ENCODE measurements at places on chromosomes 4 and X.

DNA sequence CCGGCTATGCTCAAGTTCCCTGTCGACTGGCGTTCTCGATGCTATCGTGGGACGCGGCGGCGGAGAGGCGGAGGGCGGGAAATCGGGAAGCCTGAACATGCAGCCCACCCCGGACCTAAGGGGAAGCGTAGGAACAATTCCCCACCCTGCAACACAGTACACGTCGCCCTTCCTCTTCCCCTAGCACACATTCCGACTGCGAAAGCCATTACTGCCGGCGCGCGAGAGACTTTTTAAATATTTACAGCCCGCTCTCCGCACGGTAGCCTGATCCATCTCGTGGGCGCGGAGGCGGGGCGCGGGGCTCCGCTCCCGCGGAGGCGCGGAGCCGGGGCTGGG lies 48.1 kb upstream of the BCOR start:
- H3K36me3 ChIP-seq = no peaks in the 10 kb centered on the region
- no peaks in the 10 kb centered on the region for H3K4me1 ChIP-seq
- H3K4me3 ChIP-seq = peak overlapping the region; percentile 23
- no peaks in the 10 kb centered on the region for H3K27me3 ChIP-seq

DNA sequence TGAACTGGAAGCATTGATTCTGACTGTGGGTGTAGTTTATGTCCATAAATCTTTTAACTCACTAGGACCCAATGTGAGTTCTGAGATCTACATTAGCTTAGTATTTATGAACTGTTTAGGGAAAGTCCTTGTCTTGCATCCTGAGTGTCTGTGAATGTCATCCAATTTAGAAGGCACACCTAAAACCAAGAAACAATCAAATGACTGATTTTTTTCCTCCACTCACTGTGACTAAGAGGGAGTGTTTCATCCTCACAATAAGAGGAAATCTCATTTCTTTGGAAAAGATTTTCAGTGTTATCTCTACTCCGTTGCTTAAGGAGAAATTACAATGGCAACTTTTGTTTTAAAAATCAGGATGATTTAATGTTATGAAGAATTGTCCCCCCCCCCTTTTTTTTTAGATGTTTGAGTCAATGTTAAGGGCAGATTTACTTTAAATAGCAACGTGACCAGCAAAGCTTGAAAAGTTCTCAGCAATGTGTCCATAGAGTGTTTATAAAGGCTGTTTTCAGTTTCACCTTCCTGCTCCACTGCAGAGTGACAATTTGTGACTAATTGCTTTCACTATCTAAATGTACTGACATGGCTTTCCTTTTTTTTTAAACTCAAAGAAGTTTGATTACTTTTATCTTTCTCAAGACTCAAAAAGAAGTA lies 173.0 kb downstream of the SPCS3 start:
- H3K36me3 ChIP-seq = no peaks in the 10 kb centered on the region
- no peaks in the 10 kb centered on the region for H3K27me3 ChIP-seq
- DNase-seq = no peak
- H3K4me1 ChIP-seq = no peaks in the 10 kb centered on the region

GRCh38 chrX:42219231-42219630 lies 295.9 kb upstream of the CASK start:
- H3K27ac ChIP-seq = no peak overlapping the region
- no peaks in the 10 kb centered on the region for H3K36me3 ChIP-seq
- DNase-seq = no peak
- H3K4me3 ChIP-seq = no peak overlapping the region
- H3K27me3 ChIP-seq = no peaks in the 10 kb centered on the region

DNA sequence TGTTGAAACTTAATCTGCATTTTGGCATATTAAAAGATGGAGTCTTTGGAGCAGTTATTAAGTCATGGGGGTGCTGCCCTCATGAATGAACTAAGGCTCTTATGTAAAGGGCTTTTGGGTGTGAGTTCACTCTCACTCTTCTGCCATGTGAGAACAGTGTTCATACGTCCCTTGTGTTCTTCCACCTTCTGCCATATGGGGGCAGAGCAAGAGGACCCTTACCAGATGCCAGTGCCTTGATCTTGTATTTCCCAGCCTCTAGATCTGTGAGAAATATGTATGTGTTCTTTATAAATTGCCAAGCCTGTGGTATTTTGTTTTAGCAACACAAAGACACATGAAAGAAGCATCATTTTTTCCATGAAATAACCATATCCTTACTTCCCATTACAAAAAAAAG lies 213.9 kb downstream of the SPOCK3 start:
- H3K27me3 ChIP-seq = no peaks in the 10 kb centered on the region
- no peak for DNase-seq
- no peak overlapping the region for H3K27ac ChIP-seq
- no peaks in the 10 kb centered on the region for H3K36me3 ChIP-seq
- no peaks in the 10 kb centered on the region for H3K4me1 ChIP-seq

DNA sequence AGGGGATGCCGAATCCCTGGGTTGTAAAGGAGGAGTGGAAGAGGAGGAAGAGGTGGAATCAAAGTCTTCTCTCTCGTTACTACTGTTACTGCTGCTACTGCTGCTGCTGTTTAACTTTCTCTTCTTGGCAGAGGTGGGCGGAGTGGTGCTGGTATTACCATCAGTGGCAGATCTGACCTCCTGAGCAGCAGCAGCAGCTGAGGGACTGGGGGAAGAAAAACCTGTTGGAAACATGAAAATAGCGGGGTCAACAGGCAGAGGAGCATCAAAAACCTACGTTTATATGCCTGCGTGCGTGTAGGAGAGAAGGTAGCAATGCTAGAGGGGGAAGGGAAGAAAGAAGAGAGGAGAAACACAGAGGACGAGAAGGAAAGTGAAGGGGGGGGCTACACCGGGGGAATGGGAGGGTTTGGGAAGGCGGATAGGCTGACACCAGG lies 339 bp downstream of the CUL4B start:
- peaks cover 21% of the 10 kb centered on the region for H3K36me3 ChIP-seq
- H3K27me3 ChIP-seq = no peaks in the 10 kb centered on the region
- DNase-seq = peak; percentile 12

- no peak overlapping the region for H3K27ac ChIP-seq
- H3K36me3 ChIP-seq = no peaks in the 10 kb centered on the region
- H3K27me3 ChIP-seq = no peaks in the 10 kb centered on the region
- DNase-seq = no peak
- H3K4me1 ChIP-seq = no peaks in the 10 kb centered on the region
- H3K4me3 ChIP-seq = no peak overlapping the region
Measured at GRCh38 chr4:172666711-172667368, 501.8 kb upstream of the GALNT7 start.

- no peaks in the 10 kb centered on the region for H3K4me1 ChIP-seq
- H3K36me3 ChIP-seq = no peaks in the 10 kb centered on the region
- no peaks in the 10 kb centered on the region for H3K27me3 ChIP-seq
- H3K4me3 ChIP-seq = no peak overlapping the region
Measured at GRCh38 chr4:66750273-66750672, 795.0 kb downstream of the CENPC start.

- no peak for DNase-seq
- H3K4me1 ChIP-seq = no peaks in the 10 kb centered on the region
Measured at GRCh38 chr4:33802578-33802977, 2441.7 kb downstream of the ARAP2 start.

DNA sequence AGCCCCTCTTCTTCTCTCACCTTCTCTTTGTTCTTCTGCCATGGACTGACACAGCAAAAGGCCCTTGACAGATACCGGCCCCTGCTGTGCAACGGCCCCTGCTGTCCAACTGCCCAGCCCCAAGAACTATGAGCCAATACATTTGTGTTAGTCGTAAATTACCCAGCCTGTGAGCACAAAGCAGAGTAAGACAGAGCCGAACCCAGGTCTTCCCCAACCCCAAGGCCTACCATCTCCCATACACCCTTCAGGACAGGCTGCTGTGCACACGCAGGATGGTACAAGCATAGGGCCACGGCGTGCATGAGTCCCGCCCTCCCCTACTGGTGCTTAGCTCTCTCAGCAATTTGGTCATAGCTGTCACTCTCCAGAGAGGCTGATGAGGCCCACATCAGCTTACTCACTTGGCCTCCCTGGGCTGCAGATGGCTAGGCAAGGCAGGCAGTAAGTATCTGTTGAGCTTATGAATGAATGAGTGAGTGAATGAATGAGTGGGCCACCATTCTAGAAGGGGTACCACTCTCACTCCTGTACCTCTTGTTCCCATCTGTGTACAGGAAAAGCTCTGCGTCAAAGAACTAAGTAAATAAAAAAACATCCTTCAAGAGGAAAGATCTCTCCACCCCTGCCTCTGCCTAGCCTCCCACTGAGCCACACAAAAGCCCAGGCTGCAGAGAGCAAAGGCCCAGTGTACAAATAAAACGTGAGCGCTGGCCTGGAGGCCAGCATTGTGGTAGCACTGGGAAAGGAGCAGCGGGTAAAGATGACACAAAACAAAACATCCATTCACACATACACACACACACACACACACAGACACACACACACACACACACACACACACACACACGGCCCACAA lies 13.9 kb downstream of the WDR1 start:
- DNase-seq = no peak
- no peak overlapping the region for H3K4me3 ChIP-seq
- peaks cover 33% of the 10 kb centered on the region for H3K36me3 ChIP-seq
- H3K27ac ChIP-seq = no peak overlapping the region

- H3K4me3 ChIP-seq = no peak overlapping the region
- no peak overlapping the region for H3K27ac ChIP-seq
- no peak for DNase-seq
Measured at GRCh38 chr4:53064609-53065008, 202.5 kb downstream of the RASL11B start.

DNA sequence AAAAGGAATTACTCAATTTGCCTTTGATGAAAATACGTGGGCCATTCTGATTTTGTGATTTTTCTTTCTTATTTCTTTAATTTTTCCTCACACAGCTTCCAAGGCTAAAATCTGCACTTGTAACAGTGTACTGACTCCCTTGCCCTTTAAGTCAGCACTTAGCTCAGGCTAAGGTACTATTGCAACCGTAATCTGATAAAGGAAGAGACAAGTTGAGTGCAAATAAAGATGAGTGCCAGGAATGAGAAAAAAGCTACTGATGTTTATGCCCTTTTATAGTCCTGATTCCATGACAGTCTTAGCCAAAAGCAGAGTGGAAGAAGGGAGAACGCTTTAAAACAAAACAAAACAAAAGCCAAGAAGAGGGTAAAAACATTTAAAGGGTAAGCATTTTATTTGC lies 6.0 kb downstream of the DMD start:
- H3K36me3 ChIP-seq = no peaks in the 10 kb centered on the region
- H3K27me3 ChIP-seq = no peaks in the 10 kb centered on the region
- no peak overlapping the region for H3K27ac ChIP-seq
- no peak for DNase-seq
- no peak overlapping the region for H3K4me3 ChIP-seq

DNA sequence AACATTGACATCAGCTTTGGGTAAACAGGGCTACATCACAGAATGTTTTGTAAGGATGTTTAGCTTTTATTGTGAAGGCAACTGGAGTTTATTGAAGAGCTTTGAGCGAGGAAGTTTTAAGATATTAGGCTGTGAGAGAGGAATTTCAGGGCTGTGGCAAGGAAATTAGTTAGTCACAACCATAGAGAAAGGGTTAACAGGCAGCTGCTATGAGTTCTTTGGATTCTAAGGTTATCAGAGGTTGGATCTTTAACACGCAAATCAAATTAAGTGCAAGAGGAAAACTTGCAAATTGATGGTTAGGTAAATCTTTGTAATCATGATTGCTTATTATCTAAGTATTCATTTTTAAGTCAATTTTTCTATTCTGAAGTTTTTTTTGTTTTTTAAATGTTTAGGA lies 156.0 kb downstream of the UGT8 start:
- H3K36me3 ChIP-seq = no peaks in the 10 kb centered on the region
- H3K27me3 ChIP-seq = peaks cover 9% of the 10 kb centered on the region
- H3K27ac ChIP-seq = no peak overlapping the region
- H3K4me3 ChIP-seq = no peak overlapping the region

DNA sequence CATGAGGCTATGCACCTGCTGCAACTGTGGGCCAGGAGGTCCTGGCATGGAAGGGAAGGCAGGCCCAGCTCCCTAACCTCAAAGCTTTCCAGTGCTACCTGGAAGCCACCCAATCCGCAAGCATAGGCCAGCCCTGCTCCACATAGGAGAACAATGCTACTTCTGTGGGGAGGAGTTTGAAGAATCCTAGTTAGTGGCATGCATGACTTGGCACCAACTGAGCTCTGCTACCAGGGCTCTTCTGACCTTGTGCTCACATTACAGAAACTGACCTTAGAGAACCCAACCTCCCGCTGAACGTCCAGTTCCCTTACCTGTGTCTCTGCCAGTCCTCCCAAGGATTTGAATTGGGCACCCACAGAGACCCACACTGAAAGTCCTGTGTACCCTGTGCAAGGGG lies 58.8 kb downstream of the USP46 start:
- DNase-seq = no peak
- no peak overlapping the region for H3K27ac ChIP-seq
- H3K36me3 ChIP-seq = peaks cover 10% of the 10 kb centered on the region
- H3K4me3 ChIP-seq = no peak overlapping the region

Measured in central memory CD8-positive, alpha-beta T cell (primary cell).